ENCODE measurements at places on chromosomes 2 and 18.

GRCh38 chr2:20596973-20597859, 53.7 kb downstream of the HS1BP3 start:
- no peak for DNase-seq

- no peak for DNase-seq
Measured at GRCh38 chr2:2501454-2502200, 170.6 kb upstream of the MYT1L start.

DNA sequence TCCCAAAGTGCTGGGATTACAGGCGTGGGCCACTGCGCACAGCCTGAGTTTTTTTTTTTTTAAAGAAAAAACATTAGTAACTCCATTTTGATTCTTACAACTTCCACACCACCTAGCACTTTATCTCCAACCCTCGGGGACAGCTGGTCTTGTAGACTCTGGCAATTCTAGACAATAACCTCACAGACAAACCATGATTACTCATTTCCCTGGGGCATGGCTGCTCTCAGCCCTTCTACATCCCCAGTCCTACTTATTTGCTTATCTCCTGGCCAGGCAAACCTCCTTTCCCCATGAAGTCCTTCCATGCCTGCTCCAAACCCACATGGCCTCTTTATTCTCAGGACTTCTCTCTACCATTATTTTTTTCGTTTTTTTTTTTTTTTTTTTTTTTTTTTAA, 91.1 kb downstream of the ACTR3 start:
- DNase-seq = no peak

DNA sequence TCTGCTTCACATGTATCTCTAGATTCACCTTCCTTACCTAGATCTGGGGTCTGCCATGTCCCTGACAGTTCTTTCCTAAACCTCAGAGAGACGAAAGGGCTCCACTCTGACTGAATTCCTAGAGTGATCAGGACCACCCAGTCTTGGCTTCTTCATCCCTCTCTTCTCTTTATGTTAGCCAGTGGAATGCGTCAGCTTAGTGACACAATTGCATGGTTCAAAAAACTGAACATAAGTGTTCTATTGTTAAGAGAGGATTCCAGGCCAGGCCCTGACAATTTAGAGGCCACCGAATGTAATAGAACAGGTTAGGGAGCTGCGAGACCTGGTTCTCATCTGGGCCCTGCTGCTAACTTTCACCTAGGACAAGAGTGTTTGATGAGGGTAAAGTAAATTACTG, 10.0 kb downstream of the PRELID3A start:
- DNase-seq = no peak

All from Panc1 (cell line).